ENCODE measurements at places on chromosomes 7 and 10. TPM values are rescaled to one million over a fixed set of nuclear protein-coding genes. Genes with fewer than 3 reads are reported as not detected.

GRCh38 chr10:23200997-23201652 is 9.0 kb downstream of the PTF1A start:
- DNase-seq: no peak

DNA sequence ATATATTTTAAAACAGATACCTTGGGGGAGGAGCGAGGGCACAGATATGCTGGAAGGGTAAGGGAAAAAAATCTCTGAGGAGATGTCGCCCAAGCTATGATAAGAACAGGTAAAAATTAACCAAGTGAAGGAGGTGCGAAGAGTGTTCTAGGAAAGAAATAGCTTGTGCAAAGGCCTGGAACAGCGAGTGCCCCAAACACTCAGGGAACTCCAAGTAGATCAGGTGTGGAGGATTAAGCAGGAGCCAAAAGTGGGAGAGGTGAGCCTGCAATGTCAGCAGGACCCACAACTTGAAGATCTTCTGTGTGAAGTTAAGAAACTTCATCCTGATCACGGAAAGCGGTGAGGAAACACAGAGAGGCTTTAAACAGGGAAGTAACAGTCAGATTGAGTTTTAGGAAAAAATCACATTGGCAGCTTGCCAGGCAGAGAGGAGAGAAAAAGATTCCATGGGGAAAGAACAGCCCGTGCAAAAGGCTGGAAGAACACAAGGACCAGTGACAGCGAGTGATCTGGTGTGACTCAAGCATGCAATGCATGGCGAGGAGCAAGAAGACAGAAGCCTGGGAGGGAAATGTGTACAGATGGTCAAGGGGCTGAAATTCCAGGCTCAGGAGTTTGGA is 30.7 kb downstream of the FGF8 start:
- DNase-seq: no peak

DNA sequence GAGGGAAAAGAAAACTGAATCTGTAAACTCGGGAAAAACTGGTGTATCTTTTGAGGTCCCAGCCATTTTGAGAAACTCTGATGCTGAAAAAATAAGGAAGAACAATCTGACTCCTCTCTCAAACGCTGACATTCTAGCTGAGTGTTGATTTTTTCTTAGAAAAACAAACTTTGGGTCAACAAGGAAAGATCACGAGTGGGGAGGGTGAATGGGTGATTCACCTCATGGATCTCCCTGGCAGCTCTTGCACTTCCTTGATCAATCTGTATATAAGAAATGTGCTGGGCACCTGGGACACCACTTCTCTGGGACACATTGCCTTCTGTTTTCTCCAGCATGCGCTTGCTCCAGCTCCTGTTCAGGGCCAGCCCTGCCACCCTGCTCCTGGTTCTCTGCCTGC is at the start of gene PIP:
TSS of gene PIP (plus strand) at position 297 of the 400 bp plus-strand sequence. CDS start at position 337, 40 bp downstream.
- no peak for DNase-seq

DNA sequence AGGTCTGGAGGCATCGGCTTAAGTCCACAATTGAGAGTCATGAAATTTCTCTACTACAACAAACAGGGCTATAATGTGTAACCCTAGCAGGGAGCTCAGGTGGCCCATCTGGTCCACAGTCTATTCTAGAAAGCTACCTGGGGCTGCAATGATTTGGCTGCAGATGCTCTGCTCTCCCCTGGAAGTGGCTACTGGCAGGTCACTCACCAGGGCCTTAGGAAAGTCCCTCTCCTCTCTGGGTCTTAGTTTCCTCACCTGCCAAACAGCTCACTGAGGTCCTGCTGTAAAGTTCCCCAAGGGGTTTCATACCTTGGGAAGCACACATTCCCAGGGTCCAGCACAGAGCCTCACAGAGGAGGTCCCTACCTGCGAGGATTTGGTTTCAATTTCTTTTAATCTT is 2.5 kb downstream of the IGFBP3 start:
- DNase-seq: no peak

GRCh38 chr10:21518641-21519396 is 6.7 kb downstream of the SKIDA1 start:
- no peak for DNase-seq

GRCh38 chr7:22390516-22390915 is 33.6 kb upstream of the RAPGEF5 start:
- no peak for DNase-seq

CALML3 gene
- not detected for total RNA-seq

GRCh38 chr10:35355971-35356724 is 19.8 kb downstream of the CCNY start:
- no peak for DNase-seq

SEMA4G gene
- 4.7 TPM for total RNA-seq

GRCh38 chr7:77338883-77339629 is 77.1 kb downstream of the GSAP start:
- DNase-seq: no peak

DNA sequence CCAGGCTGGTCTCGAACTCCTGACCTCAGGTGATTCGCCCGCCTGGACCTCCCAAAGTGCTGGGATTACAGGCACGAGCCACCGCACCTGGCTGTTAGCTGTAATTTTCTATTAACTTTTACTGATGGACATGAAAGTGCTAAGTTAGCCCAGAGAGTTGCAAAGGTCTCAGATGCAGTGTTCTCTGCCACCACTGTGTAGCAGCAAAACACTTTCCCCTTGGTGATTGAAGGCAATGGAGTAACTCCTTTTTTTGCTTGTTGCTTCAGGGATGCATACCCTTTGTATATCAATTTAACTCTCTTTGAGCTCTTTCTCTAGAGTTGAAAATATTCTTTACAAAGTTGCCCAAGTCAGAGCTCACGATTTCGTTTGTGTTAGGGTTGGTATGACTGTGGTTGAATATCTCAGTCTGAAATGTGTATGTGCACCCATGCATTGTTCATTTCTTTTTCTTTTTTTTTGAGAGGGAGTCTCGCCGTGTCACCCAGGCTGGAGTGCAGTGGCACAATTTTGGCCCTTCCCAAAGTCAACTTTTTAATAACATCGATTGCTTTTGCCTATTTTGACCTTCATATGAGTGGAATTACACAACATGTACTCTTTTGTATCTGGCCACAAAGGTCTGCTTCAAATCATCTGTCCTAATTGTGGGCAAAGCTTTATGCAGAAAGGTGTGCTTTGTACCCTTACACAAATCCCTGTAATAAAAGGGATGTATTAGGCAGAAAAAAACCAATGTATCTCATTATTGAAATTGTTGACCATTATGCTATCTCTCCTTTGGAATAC is 52.6 kb downstream of the GTF2I start:
- peak; percentile 65 for DNase-seq

- DNase-seq: peak; percentile 85
Observed at GRCh38 chr7:128347647-128348097, 4.0 kb upstream of the RBM28 start.

MEIG1 gene
- not detected for total RNA-seq

DNA sequence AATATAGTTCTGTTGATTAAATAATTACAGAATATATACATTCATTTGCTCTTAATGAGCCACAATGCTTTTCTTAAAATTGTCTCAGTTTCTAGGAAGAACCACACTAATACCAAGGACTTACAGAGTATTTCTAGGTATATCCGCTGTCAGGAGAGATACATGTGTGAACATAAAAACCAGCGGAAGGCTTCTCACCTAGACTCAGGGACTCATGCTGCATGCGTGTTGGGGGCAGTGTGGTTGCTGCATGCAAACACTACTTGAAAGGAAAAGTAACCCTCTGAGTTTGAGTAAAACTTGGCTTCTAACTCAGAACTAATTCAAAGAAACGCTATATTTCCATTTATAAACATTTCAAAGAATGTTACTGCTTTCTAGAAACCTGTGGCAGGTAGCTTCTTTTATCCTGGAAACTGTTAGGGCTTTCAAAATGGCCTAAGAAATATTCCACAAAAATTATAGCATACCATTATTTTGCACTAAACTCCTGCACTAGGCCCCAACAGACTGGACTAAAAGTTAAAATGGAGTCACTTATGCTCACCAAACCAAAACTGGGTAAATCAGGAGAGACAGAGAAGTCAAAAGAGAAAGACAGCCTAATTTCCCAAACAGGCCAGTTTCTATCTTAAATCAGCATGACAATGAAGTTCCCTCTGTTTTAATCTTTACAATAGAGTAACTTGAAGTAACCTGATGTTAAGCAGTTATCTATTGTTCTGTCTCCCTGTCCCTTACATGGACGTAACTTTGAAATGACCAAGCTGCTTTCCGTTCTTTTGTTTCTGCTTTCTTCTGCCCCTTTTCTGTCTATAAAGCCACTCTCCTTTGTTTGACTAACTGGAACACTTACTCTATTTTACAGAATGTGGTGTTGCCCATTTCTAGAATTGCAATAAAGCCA is 95.2 kb upstream of the FAM133B start:
- DNase-seq: no peak

GRCh38 chr10:105691811-105692210 is 1050.7 kb downstream of the SORCS3 start:
- DNase-seq: peak; percentile 35

LRRC17 gene
- not detected for total RNA-seq

GRCh38 chr10:124130198-124130900 is 37.0 kb upstream of the CHST15 start:
- no peak for DNase-seq

GRM8 gene
- total RNA-seq: not detected

GRCh38 chr10:33950206-33950605 is 615.7 kb upstream of the NRP1 start:
- DNase-seq: no peak

GRCh38 chr7:155794196-155794595 is 18.1 kb downstream of the SHH start:
- no peak for DNase-seq

- no peak for DNase-seq
Observed at GRCh38 chr7:155816996-155817395, 4.7 kb upstream of the SHH start.

ELMO1 gene
- total RNA-seq: 0.45 TPM

DNA sequence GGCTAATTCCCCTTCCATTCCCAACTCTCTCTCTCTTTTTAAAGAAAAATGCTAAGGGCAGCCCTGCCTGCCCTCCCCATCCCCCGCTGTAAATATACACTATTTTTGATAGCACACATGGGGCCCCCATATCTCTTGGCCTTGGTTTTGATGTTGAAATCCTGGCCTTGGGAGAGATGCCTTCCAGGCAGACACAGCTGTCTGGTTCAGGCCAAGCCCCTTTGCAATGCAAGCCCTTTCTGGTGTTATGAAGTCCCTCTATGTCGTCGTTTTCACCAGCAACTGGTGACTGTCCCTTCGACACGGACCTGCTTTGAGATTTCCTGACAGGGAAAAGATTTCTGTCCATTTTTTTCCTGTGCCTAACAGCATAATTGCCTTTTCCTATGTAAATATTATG is 3.0 kb downstream of the ADRA2A start:
- DNase-seq: no peak

DNA sequence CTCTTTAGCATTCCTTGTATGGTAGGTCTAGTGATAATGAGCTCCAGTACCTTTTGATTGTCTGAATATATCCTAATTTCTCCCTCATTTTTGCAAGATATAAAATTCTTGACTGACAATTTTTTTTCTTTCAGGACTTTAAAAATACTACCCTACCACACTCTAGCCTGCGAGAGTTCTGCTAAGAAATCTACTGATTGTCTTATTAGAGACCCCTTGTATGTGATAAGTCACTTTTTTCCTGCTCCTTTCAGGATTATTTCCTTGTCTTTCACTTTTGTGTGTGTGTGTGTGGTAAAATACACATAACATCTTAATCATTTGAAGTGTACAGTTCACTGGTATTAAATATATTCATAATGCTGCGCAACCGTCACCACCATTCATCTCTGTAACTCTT is 68.7 kb upstream of the PPP1R9A start:
- DNase-seq: no peak

DNA sequence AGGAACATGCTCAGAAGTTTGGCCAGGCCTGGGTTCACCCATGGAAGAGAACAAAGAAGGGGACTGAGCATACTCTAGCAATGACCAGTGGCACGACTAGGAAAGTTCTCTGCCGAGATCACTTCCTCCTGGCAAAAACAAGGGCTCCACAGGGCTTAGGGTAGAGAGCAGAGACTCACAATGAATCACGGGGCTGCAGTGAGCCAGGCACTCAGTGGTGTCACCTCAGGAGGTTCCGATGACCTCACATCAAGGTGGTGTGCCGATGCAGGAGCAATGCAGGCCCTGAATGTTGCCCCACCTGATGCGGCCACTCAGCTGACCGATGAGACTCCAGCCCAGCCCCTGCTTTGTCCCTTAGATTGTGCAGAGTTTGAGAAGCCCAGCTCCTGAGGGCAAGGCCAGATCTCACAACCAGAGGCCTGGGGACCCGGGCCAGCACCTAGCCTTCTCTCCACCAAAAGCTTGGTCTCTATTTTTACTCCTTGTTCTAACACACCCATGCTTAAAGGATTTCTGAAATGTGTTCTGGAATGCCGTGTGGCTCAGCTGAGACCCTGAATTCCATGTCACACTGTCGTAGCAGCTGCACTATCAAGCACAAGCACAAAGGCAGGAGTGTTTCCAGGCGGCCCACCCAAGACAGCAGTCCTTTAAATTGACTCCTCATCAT is 60.9 kb downstream of the COBL start:
- DNase-seq: no peak

- DNase-seq: no peak
Observed at GRCh38 chr7:107123392-107123791, 45.4 kb upstream of the HBP1 start.

GRCh38 chr7:37083311-37084096 is 359.2 kb upstream of the AOAH start:
- DNase-seq: no peak

DNA sequence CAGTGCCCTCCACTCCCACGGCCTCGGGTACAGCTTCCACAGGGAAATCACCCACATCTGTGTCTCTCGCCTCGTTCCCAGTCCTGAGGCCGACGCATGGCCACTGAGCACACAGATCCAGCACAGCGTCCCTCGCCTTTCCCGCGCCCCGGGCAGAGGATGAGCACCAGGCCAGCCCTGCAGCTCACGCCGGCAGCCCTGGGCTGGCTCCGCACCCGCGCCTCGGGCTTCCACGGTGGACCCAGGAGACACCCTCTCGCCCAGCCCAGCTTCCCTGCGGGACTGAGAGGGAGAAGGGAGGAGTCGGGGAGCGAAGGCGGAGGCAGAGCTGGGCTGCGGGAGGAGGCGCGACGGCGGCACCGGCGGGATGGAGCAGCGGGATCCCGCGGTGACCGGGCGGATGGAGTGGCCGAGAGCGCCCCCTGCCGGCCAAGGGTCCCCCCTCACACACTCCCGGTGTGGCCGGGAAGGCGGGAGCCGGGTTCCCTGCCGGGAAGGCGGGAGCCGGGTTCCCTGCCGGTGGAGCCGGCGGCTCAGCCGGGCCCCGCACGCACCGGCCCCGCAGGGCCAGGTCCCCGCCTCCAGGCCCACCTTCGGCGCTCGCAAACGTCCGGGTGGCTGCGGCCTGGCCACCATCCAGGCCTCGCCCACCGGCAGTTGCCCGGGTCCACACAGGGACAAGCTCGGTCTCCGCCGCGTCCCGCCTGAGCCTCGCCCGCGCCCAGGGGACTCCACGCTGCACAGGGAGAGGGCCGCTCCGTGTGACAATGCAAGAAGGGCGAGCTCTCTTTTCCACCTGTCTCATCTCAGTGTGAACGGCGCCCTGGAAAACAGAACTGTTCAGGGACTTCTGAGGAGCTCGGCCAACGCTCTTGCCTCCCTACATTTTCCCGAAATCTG is 110.3 kb upstream of the LANCL2 start:
- DNase-seq: peak; percentile 76
